ENCODE measurements at places on chromosomes 6 and 20.

DNA sequence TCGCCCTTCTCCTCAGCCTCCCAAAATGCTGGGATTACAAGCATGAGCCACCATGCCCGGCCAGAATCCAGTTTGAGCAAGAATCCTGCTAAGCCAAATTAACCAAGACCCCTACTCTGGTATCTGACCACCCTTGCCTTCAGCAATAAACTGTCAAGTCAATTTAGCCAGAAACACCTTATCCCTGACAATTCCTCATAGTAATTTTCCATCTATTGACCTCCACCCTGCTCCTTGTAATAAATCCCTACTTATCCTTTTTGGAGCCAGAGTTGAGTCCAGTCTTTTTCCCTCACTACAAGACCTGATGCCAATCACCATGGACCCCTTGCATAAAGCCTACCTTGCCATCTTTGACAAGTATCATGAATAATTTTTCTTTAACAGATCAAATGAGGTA is 114.1 kb upstream of the GPR6 start:
- DNase-seq: no peak

DNA sequence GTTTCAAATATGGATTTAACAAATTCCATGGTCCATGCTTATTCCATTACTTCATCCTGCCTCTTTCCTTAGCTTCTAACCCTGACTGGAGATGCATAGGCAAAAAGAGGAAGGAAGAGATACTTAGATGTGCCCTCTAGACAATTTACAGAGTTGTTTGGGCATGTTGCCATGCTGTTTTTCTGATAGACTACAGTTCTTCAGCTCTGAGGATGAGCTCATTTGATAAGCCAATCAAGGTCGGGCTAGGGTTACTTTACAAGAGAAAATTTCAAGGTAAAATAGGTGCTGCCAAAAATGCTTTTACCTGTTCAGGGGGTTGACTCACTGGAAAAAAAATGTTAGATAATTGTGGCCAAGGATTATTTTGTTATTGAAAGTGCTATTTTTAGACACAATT is 5.9 kb downstream of the HCRTR2 start:
- no peak for DNase-seq

GRCh38 chr6:105278813-105279212 is 99.0 kb upstream of the POPDC3 start:
- DNase-seq: no peak

GRCh38 chr6:156161471-156161870 is 615.7 kb upstream of the ARID1B start:
- no peak for DNase-seq

GRCh38 chr6:11320914-11321597 is 88.6 kb upstream of the NEDD9 start:
- no peak for DNase-seq

DNA sequence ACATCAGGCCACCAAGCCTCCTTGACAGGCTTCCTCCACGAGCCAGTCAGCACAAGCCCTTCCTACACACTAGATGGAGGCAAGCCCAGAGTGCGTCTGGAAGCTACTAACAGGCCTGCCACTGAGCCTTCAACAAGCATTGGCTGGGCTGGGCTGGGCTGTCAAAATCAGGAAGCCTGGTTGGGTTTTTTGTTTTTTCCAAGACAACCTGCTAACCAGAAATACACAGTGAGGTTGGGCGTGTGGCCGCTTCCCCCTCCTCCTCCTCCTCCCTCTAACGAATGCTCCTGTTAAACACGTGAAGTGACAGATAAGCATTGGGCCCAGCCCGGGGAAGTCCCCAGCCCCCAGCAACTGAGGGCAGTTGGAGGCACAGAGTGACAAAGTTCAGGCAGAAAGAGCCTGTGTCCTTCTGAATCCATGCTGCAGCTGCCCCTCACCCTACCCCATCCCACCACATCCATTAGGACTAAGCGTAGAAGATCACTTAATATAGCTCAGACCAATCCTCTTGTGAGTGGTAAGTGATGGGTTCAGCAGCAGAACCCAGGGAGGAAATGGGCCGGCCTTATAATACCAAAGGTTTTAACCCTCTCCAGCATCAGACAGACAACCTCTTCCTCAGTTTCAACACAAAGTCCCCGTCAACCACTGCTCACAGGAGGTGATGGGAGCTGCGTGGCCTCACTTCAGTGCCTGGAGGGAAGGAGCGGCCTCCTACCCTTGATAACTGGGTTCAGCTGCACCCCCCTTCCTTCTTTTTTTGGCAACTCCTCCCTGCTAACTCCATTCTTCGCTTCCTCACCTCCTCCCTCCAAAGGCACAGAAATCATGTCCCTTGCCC is 1.1 kb downstream of the NFATC2 start:
- no peak for DNase-seq

DNA sequence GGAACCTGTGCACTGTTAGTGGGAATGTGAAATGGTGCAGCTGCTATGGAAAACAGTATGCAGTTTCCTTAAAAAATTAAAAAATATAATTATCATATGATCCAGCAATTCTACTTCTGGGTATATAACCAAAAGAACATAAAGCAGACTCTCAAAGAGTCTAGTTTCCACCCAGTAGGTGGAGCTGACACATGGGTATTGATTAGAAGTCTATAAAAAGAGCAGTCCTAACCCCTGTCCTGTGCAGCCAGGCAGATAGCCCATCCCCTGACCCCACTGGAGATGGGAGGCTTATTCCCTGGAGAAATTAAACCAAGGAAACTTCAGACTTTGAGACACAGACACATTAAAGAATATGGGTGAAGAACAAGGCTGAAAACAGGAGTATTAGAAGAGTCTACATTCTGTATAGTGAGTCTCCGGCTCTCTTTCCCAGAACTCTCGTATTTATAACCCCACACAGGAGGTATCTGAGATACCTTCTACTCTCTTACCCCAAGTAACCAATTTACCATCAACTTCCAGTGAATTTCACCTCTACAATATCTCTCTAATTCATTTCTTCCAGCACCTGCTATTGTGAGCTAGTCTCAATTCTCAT is 92.3 kb downstream of the SEL1L2 start:
- DNase-seq: peak; percentile 42

- DNase-seq: no peak
These were observed 716.0 kb downstream of the KIF16B start for GRCh38 chr20:15857173-15857784.

DNA sequence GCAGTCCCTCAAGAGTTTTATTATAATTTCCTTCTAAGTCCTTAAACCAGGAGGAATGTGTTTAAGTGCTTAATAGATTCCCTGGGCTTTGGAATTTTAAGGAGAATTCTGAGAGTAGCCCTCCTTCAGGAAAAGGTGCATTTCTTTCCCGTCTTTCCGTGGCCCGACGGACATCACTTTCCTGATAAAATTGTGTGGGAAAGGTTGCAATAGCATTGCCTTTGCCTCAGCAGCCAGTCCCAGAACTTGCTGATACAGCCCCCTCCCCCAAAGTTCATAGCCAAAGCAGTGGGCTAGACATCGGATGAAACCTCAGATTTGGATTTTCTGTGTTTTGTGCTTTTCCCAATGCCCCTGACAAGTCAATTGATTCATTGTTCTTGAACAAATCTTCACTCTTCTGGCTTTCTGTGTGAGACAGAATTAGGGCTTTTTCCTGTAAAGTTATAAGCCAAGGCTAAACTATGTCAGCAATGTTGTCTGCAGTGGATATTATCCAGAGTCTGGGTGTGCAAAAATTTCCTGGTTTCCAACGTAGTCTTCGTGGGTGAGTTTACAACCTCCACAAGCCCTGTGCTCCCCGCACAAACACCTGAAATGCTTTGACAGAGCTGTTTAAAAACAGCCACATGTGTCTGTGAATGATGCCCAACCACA is 1.1 kb upstream of the SMOC2 start:
- DNase-seq: no peak

DNA sequence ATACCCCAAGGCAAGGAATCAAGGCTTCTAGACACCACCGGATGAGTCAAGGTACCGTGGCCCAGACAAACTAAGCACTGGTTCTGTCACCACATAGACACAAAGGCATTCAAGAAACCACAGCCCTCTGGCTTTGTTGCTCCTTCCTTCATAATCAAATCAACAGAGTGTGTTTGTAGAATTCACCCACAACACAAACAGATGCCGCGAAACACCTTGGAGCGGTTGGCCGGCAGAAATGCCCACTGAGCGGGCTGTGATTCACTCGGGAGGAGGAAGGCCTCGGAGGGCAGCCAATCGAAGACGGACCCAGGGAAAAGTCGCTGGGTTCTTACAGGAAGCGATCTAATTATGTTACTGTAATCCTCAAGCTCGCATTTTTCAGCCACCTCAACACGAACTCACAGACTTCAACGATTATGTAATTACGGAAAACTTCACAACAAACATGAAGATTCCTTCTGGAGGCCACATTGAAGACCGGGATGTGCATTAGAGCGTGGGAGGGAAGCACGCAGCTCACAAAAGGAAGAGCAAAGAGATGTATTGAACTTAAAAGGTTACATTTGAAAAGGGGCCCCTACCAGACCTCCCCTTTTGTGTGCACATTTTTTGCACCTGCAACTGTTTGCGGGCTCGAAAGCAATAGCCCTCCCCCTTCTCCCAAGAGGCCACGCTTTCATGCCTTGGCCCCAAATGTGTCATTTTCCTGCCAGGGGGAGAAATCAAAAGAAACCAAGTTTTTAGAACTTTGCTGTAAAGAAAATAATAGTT is 184.7 kb upstream of the PREP start:
- no peak for DNase-seq

GRCh38 chr20:24470746-24471582 is 1.5 kb downstream of the SYNDIG1 start:
- no peak for DNase-seq

DNA sequence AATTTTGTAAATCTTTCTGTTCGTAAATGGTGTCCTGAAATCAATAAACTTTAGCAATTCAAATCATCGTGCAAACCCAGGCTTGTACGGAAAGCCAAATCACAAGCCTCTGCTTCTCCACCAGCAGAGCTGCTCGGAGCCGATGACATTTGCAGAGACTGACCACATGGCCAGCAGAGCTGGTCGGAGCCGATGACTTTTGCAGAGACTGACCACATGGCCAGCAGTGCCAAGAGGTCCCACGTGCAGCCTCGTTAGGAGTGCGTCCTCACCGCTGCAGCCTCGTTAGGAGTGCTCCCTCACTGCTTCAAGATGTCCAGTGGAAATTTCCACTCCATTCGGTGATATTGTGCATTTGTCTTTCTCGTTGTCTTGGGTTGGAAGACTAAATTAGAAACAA is 28.5 kb downstream of the SMOC2 start:
- DNase-seq: no peak

DNA sequence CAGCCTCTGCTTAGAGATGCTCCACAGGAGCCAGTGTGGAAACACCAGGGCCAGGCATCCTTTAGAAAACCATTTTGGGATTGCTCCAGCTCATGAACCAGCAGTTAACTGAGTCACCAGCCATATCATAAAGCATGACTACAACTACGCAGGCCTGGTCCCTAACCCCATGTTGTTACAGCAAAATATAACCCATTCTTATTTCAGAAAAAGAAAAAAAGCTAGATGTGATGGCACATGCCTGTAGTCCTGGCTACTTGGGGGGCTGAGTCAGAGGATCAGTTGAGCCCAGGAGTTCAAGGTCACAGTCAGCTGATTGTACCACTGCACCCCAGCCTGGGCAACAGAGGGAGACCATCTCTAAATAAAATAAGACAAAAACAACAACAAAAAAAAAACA is 36.8 kb downstream of the C6orf15 start:
- no peak for DNase-seq

GRCh38 chr6:154494592-154495311 is 15.7 kb downstream of the CNKSR3 start:
- DNase-seq: no peak

DNA sequence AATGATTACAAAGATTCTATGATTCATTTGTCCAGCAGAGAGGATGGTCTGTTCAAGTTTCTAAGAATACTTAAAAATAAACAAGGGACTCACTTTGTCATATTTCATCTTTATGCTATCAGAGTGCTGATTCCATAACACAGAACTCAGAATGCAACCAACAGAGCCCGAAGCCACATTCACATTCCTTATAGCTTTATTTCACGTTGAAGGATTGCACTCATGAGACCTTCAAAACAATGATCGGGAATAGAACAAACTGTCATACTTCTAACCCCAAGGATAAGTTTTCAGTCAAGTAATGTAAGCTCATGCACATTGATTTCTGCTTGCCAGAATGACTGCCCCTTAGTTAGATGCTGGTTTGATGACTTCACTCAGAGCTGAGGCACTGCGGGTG is 25.2 kb downstream of the FNDC1 start:
- DNase-seq: peak; percentile 41

- DNase-seq: no peak
These were observed 15.0 kb downstream of the KCNK5 start for GRCh38 chr6:39214120-39214813.

DNA sequence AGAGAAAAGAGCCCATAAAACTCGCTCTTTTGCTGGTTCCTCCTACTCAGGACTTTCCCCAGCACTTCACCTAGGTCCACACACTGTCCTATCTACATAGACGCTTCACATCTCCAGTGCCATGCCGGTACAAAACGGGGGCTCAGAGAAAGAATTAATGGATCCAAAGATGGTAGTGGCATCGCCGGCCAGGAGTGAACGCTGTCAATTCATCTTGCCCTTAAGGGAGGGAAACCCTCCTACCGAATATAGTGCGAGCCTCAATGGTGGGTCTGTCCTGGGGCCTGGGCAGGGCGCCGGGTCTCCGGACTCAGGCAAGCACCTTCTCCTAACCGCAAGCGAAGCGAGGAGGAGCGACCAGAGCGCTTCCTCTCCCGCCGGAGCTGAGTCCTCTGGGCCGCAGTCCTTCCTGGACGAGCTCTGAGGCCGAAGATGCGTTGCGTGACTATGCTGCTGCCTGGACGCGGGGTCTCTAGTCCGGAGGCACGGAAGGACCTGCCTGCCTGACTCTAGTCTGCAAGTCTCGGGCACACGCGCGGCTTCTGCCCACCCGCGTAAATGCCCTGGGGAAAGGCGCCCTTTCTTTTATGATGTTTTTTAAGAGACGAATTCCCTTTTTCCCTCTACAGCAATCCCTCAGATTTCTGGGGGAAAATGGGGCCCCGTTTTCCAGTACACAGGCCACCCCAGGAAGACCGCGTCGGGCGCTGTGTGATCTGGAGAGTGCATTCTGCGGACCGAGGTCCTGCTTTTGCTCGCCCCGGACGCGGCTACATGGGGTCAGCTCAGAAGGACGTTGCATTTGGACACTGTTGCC is 100.1 kb upstream of the PRDM1 start:
- no peak for DNase-seq

GRCh38 chr6:82144007-82144851 is 103.3 kb downstream of the IBTK start:
- peak; percentile 80 for DNase-seq

GRCh38 chr6:5085648-5086293 is 630 bp downstream of the PPP1R3G start:
- no peak for DNase-seq

- DNase-seq: no peak
These were observed 322.8 kb upstream of the SOX4 start for GRCh38 chr6:21270636-21271201.

GRCh38 chr6:125219361-125219895 is 65.9 kb downstream of the TPD52L1 start:
- no peak for DNase-seq

DNA sequence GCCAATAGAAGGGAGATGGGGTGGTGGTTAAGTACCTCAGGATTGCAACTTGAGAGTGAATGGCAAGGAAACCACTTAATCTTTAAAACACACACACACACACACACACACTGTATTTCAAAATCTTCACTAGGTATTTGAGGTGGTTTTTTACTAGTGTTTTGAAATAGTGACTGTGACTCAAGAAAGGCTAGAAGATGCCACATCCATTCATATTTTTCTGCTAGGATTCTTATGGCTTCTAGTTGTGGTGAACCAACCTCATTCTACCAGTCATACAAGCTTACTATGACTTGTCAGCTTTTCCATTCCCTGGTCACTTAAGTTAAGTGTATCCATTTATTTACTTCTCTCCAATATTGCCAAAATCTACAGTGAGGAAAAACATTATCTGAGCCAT is 519.4 kb upstream of the JAG1 start:
- DNase-seq: no peak

GRCh38 chr20:49951151-49951550 is 15.0 kb downstream of the RNF114 start:
- no peak for DNase-seq

Data from foreskin melanocyte (primary cell).